ENCODE measurements at places on chromosomes 13 and 19.

DNA sequence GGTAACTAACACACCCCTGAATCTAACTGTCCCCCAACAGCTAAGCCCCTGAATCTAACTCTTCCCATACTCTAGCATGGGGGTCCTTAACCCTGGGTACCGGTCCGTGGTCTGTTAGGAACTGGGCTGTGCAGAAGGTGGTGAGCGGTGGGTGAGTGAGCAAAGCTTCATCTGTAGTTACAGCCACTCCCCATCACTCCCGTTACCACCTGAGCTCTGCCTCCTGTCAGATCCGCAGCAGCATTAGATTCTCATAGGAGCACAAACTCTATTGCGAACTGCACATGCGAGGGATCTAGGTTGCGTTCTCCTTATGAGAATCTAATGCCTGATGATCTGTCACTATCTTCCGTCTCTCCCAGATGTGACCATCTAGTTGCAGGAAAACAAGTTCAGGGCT lies 6.2 kb upstream of the PHLDB3 start:
- DNase-seq = no peak

DNA sequence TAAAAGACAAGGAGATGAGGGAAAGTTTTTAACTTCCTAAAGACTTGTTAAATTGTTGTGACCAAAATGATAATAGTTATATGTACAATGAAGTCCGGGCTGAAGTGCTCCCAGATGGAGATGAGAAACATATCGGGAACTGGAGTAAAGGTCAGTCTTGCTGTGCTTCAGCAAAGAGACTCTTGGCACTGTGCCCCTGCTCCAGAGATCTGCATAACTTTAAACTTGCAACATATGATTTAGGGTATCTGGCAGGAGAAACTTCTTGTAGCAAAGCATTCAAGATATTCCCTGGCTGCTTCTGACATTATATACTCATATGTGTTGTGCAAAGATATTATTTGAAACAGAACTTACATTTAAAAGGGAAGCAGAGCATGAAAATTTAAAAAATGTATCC lies 786.6 kb upstream of the SLITRK6 start:
- no peak for DNase-seq

GRCh38 chr19:29812080-29812880 lies 489 bp downstream of the CCNE1 start:
- peak; percentile 48 for DNase-seq

- peak; percentile 78 for DNase-seq
Observed at GRCh38 chr19:16342002-16342715, 17.5 kb downstream of the KLF2 start.

DNA sequence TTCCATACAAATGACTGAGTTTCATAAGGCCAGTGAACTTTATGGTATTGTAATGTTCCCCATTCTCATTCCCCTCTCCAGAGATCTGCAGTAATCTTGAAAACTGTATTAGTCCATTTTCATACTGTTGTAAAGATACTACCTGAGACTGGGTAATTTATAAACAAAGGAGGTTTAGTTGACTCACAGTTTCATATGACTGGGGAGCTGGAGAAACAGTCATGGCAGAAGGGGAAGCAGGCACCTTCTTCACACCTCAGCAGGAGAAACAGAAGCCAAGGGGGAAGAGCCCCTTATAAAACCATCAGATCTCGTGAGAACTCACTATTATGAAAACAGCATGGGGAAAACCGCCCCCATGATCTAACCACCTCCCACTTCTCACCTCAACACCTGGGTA lies 318.7 kb upstream of the KLF12 start:
- DNase-seq = no peak

- DNase-seq = peak; percentile 20
Observed at GRCh38 chr19:44356383-44357111, at the start of gene ZNF112. TSS of gene ZNF112 (minus strand) at chr19:44356680. CDS start at chr19:44340539, 16,141 bp downstream.

DNA sequence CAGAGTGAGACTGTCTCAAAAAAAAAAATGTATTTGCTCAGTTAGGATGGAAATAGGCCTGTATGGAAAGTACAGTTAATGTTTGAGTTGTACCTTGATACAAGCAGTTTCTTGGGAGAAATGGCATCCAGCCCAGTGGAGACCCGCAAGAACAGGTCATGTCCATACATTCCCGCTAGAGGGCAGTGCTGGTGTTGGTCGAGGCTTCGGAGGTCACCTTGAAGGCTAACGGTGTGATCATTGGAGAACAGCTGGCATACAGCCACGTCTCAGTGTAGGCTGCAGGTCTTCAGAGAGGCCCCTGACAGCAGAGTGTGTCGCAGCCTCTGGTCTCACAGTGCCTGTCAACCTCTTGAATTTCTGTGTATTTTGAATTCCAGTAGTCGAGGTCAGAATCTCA lies 7.5 kb downstream of the ZNF610 start:
- DNase-seq = peak; percentile 52

Data from activated T-cell treated with anti-CD3 and anti-CD28 coated beads, Interleukin-2, amount 50 U/mL, for 48 hours (primary cell).